ENCODE measurements at places on chromosomes 1 and 21.
A peak's percentile ranks its signal among the peaks of the same experiment; 100 is the strongest.

- DNase-seq = no peak
Observed at GRCh38 chr1:205693421-205693991, 13.2 kb upstream of the SLC45A3 start.

- DNase-seq = no peak
Observed at GRCh38 chr1:218249338-218250140, 35.6 kb upstream of the RRP15 start.

- DNase-seq = no peak
Observed at GRCh38 chr1:119160866-119161265, 20.4 kb upstream of the WARS2 start.

DNA sequence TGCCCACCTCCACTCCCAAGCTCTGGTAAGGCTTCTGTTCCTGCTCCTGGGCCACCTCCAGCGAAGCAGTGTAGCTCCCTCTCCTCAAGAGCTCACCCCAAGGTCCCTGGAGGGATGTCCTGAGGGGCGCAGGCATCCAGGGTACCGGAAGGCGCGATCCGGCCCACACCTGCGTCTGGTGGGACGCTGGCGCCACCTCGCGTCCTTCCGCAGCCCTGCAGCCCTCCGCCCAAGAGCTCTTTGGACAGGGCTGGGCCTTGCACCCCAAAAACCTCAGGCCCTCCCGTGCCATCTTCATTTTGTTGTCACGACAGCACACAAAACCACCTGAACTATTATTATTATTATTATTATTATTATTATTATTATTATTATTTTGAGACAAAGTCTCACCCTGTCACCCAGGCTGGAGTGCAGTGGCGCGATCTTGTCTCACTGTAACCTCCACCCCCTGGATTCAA, 49.2 kb upstream of the PAX7 start:
- peak; percentile 55 for DNase-seq

DNA sequence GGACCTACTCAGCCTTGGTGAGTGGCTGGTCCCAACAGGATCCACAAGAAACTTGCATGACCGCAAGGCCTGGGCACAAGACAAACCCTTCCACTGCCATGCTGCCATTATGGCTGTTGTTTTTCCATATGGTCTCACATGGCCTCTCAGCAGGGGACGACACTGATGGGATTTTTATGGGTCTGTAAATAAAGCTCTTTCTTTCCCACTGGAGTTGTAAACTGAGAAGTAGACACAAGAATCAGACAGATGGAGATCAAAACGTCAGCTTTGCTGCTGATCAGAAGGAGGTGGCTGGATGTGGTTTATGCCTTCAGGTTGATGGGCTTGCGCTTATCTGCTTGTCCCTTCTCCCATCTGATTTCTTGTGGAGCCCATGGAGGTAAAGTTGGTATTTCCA, 138.1 kb upstream of the KCNJ6 start:
- DNase-seq = no peak

- DNase-seq = no peak
Observed at GRCh38 chr21:44071359-44072104, 35.7 kb upstream of the PWP2 start.

GRCh38 chr1:115969509-115969908, 6.8 kb upstream of the SLC22A15 start:
- no peak for DNase-seq

GRCh38 chr1:157725221-157725577, 24.6 kb upstream of the FCRL3 start:
- no peak for DNase-seq

GRCh38 chr1:98496256-98496995, 165.1 kb upstream of the SNX7 start:
- no peak for DNase-seq

GRCh38 chr1:19439464-19440171, 45.7 kb downstream of the CAPZB start:
- DNase-seq = no peak

GRCh38 chr1:147723691-147724323, 36.6 kb downstream of the GJA5 start:
- no peak for DNase-seq

DNA sequence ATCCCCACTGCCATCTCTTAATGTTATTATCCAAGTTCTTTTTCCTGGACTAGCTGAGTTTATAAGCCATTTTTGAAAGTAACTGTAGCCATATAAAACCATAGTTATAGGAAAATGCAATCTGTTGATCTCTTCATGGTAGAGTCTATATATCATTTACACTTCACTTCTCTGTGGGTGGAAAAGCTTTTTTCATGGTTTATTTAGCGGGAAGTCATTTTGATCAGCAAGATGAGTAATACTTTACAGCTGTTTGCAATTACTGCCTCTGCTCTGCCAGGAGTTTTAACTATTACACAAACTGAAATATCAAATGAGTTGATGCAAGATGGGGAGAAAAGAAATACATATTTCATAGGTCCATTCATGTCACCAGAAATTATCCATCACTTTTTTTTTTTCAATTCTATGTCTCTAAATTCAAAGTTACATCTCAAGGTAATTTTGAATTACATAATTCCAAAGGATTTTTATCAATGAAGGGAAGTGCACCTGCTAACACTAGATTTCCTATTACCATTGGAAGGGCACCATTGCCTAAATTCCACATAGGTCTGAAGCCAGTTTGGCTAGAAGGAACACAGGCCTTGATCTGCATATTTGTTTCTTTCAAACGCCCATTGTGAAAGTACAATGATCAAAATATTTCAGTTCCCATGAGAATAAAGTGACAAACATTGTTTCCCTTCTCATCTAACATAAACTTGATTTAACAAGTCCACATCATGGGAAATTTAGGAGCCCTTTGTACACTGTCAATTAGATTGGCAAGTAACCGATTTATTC, 296.7 kb downstream of the ZNF326 start:
- no peak for DNase-seq

DNA sequence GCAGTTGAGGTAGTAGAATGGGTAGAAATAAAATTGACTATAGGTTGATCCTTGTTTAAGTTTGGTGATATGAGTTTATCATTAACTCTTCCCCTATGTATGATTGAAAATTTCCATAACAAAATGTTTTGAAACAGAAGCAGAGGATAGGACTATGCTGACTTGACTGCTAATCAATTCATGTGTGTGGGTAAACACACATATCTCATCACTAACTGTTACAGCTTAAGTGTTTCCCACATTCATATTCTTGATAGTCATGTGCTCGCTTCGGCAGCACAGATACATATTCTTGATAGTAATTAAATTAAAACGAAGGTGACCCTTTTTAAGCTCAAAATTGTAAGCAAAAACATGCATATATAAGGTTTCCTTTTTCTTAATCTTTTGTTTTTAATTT, 68.2 kb upstream of the SAMSN1 start:
- DNase-seq = no peak

DNA sequence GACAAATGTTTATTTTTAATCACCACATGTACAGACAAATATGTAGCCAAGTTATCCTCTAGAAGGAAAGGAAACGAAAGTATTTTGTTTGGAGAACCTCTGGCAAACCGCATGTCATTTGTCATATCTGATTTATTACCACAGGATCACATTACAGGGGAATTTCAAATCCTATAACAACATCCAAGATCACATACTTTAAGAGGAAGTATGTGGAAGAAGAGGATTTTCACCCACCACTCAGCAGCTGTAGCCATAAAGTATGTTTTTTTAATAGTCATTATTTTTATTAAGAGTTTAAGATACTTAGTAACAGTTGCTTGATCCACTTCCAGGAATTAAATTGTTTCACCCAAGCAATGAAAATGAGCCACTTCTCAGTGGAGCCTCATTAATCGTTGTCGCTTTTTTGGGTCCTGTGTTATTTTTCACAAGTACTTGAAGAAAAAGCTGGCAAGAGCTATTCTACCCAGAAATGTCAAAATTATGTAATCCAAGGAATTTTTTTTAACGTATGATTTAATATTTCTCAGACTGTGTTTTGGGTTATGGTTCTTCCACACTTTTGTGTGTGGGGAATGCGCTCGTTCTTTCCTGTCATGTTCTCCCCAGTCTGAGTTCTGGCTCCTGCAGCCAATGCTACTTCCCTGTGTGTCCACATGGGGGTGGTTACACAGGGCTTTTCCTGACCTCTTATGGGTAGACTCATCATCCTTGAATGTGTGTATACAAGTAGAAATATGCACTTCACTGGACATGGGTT, 6.9 kb downstream of the SERTAD4 start:
- DNase-seq = no peak

GRCh38 chr1:50348449-50349241, 74.6 kb downstream of the DMRTA2 start:
- peak; percentile 38 for DNase-seq

DNA sequence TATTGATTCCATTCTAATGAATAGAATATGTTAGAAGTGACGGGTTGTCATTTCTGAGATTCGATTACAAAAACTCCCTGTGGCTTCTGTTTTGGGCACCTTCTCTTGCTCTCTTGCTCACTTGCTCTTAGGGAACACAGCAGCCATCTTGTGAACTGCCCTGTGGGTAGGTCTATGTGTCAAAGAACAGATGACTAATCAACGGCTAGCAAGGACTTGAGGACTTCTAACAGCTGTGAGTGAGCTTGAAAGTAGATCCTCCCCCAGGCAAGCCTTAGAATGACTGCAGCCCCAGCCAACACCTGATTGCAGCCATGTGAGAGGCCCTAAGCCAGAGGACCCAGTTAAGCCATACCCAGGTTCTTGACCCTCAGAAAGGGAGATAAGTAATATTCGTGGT, 49.3 kb downstream of the AZIN2 start:
- DNase-seq = peak; percentile 36

DNA sequence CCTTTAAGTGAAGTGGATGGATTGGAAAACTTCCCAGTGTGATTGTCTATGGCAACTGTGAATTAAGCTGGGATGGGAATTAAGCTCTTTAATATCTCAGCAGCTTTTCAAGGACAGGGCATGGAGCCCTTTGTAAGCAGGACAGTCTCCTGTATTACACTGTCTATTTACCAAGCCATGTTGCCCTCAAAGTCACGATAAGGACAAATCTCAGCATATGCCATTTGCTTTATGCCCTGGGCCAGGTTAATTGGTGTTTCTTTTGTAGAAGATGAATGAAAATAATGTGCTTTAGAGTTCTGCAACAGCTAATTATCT, 17.6 kb downstream of the UTP25 start:
- DNase-seq = no peak

DNA sequence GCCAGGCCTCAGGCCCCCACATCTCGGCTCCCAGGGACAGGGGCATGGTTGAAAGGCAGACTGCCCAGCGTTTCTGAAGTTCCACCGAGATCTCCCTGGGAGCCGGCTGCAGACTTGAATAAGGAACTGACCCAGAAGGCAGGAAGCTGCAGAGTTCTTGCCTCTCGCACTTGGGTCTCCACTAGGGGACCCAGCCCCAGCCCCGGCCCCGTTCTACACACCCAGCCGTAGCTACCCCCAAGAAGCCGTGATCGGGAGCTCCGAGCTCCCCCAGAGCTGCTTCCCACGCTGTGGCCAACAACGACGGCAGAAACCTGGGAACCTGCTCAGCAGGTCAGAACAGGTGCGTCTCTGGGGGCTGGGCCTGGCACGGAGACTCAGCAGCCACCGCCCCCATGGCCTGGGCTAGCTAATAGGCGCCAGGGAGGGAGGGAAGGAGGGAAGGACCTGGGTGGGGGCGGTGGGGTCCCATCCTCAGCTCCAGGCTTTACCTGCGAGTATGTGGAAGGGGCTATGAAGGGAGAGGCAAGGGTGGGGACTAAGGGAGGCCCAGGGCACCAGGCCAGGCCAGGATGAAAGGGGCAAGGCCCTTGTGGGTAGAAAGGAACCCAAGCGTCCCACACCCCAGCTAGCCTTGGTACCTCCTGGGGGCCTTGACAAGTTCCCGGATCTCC, at the start of gene NECTIN4:
NECTIN4 (minus strand) TSS at position 308 of the 674 bp plus-strand sequence; CDS start at position 46, 262 bp downstream.
- DNase-seq = no peak

- DNase-seq = no peak
Observed at GRCh38 chr1:163130225-163130856, 61.2 kb downstream of the RGS4 start.

GRCh38 chr1:228212415-228212965, 4.6 kb downstream of the OBSCN start:
- no peak for DNase-seq

Data from stimulated activated naive CD8-positive, alpha-beta T cell treated with anti-CD3 and anti-CD28 coated beads, Interleukin-15, amount 100 ng/mL, for 72 hours (primary cell).